Right lung (tissue), 10 donors: ENCODE measurements at places on chromosomes 7 and 10. TPM values are rescaled to one million over a fixed set of nuclear protein-coding genes. Genes with fewer than 3 reads are reported as not detected.

CYP3A7 gene
- polyA plus RNA-seq, result 0.59 TPM

GIMAP6 gene
- 27.3 TPM for polyA plus RNA-seq

PPP1R17 gene
- not detected for polyA plus RNA-seq

CALHM3 gene
- polyA plus RNA-seq, result not detected

FAM171A1 gene
- 66.4 TPM for polyA plus RNA-seq

LLCFC1 gene
- 0.63 TPM for polyA plus RNA-seq

TMEM213 gene
- polyA plus RNA-seq, result 0.64 TPM

AKR1C8 gene
- polyA plus RNA-seq, result not detected

GRM3 gene
- 0.30 TPM for polyA plus RNA-seq

LRRC18 gene
- polyA plus RNA-seq, result 1.1 TPM
